DMS79 treated with DMSO at 0.1 percent for 48 hours (cell line): ENCODE measurements at places on chromosomes 12 and 14.

DNA sequence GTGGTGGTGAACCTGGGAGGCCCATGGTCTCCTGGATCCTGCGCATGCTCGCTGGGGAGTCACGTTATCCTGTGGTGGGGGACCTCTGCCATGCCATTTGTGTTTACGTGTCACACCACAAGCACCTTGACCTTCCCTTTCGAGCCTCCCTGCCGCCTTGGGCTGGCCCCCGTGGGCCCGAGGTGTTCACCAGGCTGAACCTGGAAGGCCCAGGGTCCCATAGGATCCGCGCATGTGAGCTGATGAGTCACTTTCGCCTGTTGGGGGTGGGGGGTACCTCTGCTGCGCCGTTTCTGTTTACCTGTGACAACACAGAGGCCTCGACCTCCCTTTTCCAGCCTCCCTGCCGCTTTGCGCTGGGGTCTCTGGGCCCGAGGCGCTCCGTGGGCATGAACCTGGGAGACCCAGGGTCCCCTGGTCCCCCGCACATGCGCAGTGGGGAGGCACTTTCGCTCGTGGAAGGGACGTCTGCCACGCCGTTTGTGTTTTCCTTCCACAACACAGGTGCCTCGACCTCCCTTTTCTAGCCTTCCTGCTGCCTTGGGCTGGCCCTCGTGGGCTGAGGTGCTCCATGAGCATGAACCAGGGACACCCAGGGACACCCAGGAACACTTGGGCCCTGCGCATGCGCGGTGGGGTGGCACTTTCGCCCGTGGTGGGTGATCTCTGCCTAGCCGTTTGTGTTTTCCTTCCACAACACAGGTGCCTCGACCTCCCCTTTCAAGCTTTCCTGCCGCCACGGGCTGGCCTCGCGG, 334.1 kb downstream of the ALG10 start:
- no peak for DNase-seq

- no peak for DNase-seq
These were observed 294.9 kb downstream of the ETNK1 start for GRCh38 chr12:22919883-22920282.

DNA sequence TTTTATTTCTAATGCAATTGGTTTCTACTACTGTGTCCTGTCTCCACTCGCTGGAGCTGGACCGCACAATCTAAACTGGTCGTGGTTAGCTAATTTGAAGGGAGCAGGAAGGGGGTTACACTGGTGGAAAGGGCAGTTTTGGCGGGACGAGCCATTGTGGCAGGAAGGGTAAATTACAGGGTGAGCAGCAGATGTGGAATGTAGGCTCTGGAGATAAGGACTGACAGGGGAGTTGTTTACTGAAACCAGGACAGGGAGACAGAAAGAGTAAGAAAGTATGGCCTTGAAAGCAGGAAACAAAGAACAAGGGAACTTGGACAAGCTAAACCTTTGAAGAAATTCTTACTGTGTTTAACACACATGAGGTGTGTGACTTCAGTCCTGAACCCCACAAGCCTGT, 147.8 kb downstream of the ATXN7L3B start:
- DNase-seq: no peak

GRCh38 chr14:91829511-91829910, 37.8 kb downstream of the TC2N start:
- peak; percentile 71 for DNase-seq
